ENCODE measurements at places on chromosomes 12 and 14. TPM values are rescaled to one million over a fixed set of nuclear protein-coding genes. Genes with fewer than 3 reads are reported as not detected.

DNA sequence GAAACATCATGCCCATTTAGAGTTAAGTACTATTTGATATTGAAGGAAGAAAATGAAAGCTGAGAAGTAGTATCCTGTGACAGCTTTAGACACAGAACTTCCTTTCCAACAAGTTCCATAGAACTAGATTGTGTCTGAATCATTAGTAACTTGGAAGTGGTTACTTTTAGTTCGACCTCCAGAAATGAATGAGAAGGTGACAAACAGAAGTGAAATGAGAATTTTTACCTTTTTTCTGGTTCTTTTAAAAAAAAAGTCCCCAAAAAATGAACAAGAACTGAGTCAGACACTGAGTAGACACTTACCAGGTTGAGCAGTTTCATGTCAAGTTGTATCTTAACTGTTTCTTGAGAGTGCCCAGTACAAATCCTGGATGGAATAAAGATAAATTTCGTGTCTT, 3.0 kb downstream of the ATP6V0A2 start:
- DNase-seq = no peak

- no peak for DNase-seq
Observed at GRCh38 chr14:34615507-34615906, 14.4 kb downstream of the SNX6 start.

The NKX2-8 gene
- not detected for total RNA-seq

GRCh38 chr12:24742378-24742777, 206.5 kb downstream of the BCAT1 start:
- DNase-seq = peak; percentile 76

The MEG3 gene
- 200 TPM for total RNA-seq

- DNase-seq = no peak
Observed at GRCh38 chr12:124437617-124438436, 129.6 kb downstream of the NCOR2 start.

DNA sequence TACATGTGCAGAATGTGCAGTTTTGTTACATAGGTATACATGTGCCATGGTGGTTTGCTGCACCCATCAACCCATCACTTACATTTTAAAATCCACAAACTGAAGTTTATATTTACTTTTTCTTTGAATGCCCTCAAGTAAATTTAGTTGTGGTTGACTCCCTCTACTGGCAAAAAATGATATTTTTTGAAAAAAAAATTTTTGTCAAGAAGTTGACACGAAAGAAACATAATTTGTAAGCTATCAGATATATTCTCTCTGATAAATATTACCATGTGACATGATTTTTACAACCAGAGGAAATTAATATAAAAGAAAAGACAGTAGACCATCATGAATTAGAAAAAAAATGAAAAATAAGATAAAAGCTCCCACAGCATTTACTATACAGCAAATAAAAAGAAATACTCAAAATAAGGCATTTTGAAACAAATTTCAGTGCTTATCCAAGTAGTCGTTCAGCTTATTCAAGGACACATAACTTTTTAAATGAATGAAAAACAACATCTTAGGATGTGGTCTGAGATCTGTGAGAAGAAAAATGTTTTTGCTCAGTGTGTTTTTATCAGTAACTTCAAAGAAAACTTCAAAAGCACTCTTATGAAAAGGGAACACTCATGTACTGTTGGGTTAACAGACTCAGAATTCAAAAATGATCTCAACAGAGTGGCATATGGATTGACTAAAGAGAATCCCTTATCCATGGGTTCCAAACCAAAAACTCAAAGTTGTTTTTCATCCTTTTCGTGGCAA, 30.0 kb upstream of the GRIP1 start:
- DNase-seq = no peak

- DNase-seq = no peak
Observed at GRCh38 chr14:103179094-103179493, 55.8 kb downstream of the TNFAIP2 start.

DNA sequence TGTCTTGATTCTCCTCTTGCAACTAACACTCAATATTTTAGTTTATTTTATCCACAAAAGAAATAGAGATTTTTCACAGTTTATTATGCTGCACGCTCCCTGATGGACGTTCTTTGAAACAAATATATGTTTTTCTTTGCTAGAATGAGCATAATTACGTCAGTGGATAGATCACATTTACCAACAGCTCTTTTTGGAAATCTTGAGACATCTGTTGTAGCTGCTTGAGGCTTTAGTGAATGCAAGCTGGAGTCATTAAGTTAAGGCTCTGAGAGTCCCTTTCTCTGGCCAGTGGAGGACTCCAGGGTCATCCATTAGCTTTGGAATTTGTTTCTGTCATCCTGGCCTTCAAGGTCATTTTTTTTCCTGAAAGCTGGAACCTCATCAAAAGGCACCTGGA, 405.6 kb upstream of the TMEM132C start:
- DNase-seq = no peak

GRCh38 chr12:62659453-62660295, 193.0 kb downstream of the MON2 start:
- no peak for DNase-seq

The KLRC4 gene
- total RNA-seq = 10.6 TPM

GRCh38 chr14:83556746-83557453, 1973.0 kb upstream of the FLRT2 start:
- DNase-seq = no peak

DNA sequence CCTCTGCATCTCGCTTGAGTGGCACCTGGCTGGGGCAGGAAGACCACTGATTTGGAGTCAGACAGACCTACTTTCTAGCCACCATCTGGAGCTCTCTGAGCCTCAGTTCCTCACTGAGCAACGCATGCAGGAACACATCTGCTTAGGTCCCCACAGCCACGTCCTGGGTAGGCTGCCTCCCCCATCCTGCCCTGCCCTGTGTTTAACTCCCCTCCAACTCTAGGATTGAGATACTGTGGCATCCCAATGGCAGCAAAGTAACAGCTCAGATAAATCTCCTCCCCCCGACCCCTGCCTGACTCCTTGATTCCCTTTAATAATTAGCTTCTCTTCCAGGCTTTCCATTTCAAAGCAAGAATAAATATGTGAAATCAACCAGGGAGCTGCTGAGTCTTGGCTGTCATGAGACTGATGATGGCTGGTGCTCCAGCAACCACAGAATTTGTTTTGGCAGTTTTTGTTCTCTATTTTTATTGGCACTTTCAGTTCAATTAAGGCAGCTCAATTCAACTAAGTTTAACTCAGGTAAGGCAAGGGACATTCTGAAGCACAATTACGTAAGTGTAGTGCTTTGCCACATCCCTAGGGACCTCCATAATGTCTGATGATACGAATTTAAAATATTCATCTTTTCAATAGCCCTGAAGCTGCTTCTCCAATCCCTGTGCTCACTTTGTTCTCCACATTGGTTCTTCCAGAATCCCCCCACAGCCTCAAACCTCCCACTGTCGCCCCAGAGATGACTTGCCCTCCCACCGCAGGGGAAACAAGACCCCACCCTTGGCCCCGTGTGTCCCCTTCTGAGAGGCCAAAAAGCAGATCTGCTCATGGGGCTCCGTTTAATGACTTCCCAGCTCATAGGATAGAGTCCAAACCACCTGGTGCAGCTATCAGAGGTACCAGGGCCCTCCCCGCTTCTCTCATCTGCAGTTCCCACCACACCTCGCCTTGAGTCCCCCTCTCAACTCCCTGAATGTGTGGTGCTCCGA, 58.2 kb downstream of the ESR2 start:
- DNase-seq = peak; percentile 92

GRCh38 chr12:130414381-130414780, 76.7 kb downstream of the PIWIL1 start:
- DNase-seq = peak; percentile 41

- DNase-seq = no peak
Observed at GRCh38 chr14:52769887-52770286, 21.5 kb downstream of the GNPNAT1 start.

The CCDC177 gene
- not detected for total RNA-seq

The CLEC2B gene
- 58.5 TPM for total RNA-seq

- no peak for DNase-seq
Observed at GRCh38 chr12:20475542-20475941, 107.2 kb downstream of the PDE3A start.

The MDGA2 gene
- not detected for total RNA-seq

DNA sequence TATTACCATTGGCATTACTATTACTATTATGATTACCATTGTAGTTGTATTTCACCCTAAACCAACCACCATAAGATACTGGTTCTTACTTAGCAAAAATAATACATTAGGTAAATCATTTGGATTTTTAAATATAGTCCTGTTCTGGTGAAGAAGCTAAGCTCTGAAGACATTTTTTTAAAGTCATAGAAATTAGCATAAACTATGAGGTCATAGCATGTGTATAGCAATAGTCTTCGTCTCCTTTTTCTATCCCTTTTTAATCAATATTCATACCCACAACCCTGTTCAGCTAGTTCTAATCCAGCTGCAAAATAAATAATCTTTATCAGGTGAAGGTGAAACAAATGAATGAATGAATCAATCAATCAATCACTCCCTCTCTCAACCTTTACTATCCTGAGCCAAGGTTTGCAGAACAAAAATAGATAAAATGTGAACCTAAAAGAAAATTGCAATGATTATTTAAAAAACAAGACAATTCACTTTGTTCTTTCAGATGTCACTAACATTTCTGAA, 134.5 kb downstream of the STXBP6 start:
- DNase-seq = no peak

GRCh38 chr14:51552768-51553404, 98.8 kb upstream of the FRMD6 start:
- DNase-seq = no peak

DNA sequence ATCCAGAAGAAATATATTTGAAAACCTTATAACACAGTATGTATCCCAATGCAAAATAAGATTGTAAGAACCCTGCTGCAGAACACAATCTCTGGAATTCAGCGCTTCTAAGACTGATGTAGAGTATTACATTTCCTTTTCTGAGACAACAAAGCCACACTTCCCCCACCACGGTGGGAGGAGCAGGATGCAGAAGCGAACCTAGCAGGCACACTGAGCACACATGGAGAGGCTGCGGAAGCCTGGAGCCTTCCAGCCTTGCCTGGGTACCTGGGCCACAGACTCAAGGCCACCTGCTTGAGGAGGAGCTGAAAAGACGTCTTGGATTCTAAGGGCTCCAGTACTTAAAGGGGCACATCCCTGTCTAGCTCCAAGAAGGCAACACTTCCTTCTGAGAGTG, 46.4 kb downstream of the TCHP start:
- DNase-seq = no peak

- DNase-seq = no peak
Observed at GRCh38 chr12:20105943-20106342, 262.4 kb upstream of the PDE3A start.

- DNase-seq = no peak
Observed at GRCh38 chr12:118520214-118521035, 144.1 kb downstream of the SUDS3 start.

The CCDC38 gene
- total RNA-seq = 2.1 TPM

DNA sequence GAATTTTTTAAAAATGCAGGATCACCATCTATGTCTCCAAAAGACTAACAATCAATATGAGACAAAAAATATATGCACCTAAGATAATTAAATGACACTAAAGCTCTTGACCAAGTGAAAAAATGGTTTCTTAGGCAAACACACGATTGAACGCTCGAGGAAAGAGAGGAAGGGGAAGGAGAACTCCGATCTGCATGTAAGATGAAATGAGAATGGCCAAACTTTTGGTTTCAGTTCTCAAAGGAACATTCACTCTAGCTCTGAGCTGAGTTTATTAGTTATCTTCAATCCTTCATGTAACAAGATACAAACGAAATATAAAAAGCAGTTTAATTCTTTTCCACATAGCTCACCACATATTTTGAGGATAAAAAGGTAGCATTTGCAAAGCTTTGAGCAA, 2.8 kb downstream of the DYRK4 start:
- DNase-seq = no peak

The OR4E2 gene
- not detected for total RNA-seq

DNA sequence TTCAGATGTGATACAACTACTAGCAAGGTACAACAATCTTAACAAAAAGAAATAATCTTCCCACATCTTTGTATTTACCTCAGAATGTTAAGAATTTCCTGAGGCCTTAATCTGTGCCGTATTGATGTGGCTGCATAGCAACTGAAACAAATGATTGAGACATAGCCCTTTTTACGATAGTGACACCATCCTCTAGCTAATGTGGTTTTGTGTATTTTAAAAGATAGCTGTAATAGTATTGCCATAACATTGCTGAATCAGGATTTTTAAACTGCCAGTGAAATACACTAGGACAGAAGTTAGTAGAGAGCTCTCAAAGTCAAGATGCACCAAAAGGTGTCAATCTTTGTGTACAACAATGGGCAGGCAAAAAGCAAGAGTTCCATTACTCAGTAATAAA, 11.9 kb downstream of the NPAS3 start:
- no peak for DNase-seq

GRCh38 chr14:24852312-24853060, 197.5 kb downstream of the STXBP6 start:
- DNase-seq = no peak

DNA sequence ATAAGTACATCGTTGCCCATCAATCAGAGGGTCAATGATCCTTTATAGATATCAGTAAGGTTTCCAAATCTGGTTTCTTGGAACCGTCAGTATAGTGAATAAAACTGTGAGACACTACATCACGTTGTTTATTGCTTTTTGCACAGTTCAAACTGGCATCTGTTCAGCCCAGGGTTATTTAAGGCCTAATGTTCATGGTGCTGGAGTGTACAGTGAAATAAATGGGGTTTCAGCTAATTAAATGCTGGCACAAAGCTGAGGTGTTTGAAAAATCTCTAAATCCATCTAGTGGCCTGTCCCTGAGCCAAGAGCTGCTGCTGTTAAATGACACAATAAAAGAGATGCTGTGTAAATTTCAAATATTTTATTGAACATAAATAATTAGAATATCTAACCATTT, 69.9 kb downstream of the RPS29 start:
- no peak for DNase-seq

DNA sequence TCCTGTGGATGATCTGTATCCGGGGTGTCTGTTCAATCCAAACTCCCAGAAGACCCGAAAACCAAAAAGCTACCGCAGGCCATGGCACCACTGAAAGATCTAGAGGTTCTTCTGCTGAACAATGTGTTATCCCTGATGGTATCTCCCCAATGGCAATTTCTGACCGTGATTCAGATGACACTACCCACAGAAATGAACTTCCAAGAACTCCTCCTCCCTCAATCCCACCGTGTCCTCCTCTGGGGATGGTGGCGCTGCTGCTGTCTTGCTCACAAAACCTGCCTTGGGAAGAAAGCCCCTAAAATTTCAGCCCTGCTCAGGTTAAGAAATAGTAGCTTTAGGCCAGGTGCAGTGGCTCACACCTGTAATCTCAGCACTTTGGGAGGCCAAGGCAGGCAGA, 7.8 kb downstream of the CRACR2A start:
- DNase-seq = no peak

- DNase-seq = no peak
Observed at GRCh38 chr14:53462931-53463778, 310.0 kb upstream of the DDHD1 start.

The LRFN5 gene
- total RNA-seq = 1.3 TPM
